ENCODE measurements at places on chromosomes 1 and 21. TPM values are rescaled to one million over a fixed set of nuclear protein-coding genes. Genes with fewer than 3 reads are reported as not detected.

Gene GSTM2
- 7.7 TPM for polyA plus RNA-seq

Gene PLD5
- polyA plus RNA-seq = 0.14 TPM

Gene SLAMF8
- polyA plus RNA-seq = 67.0 TPM

Gene OR2G6
- not detected for polyA plus RNA-seq

Gene KRTAP21-2
- not detected for polyA plus RNA-seq

Gene IGSF21
- 0.18 TPM for polyA plus RNA-seq

Gene SH3GLB1
- polyA plus RNA-seq = 26.9 TPM

Gene GPATCH2
- polyA plus RNA-seq = 4.5 TPM

All from lung (tissue), 17 donors.